ENCODE measurements at places on chromosomes 7 and 10.

GRCh38 chr7:150972023-150972468, 6.1 kb downstream of the KCNH2 start:
- DNase-seq = no peak

DNA sequence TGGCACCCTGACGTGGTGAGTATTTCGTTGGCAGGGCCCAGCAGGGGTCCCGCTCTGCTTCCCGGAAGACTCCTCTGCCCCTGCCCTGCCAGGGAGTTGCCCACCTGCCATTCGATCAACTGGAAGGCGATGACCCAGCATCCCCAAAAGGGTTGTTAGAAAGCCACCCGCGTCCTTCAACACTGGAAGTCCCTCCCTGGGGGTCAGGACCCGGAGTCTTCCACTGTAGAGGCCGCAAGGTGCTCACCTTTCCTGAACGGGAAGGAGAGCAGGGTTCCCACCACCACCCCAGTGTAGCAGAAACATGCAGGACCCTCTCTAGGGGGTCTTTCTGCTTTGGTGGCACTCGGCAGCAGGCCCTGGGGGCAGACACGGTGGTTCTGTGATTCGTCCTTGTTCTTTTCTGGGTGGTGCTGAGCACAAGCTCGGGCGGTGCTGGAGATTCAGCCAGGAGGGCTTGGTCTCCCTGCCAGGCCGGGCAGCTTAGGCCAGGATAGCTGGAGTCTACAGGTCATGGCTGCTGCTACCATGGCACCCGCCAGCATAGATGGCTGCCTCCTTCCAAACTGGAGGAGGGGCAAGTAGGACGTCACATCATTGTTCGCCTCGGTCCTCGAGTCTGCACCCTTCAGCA, 19.6 kb upstream of the DPYSL4 start:
- DNase-seq = no peak

GRCh38 chr7:105521027-105521716, 899 bp downstream of the PUS7 start:
- DNase-seq = peak; percentile 59

GRCh38 chr10:79346388-79347225, 662 bp upstream of the PPIF start:
- DNase-seq = no peak

DNA sequence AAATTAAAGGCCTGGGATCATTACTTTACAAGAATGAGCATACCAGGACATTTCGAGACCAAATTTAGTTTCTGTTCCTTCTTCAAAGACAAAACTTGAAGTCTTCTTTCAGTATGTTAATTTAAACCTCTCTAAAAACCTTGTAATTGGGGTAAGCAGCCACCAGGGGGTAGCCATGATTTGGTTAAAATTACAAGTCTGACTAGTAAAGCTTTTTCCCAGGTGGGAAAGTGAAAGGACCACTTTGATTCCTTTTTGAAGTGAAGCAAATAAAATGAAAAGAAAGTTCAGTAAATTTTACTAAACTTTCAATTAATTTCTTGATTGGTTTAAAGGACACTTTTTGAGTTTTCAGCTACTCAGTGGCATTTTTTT, 294.3 kb downstream of the BBS9 start:
- DNase-seq = no peak

DNA sequence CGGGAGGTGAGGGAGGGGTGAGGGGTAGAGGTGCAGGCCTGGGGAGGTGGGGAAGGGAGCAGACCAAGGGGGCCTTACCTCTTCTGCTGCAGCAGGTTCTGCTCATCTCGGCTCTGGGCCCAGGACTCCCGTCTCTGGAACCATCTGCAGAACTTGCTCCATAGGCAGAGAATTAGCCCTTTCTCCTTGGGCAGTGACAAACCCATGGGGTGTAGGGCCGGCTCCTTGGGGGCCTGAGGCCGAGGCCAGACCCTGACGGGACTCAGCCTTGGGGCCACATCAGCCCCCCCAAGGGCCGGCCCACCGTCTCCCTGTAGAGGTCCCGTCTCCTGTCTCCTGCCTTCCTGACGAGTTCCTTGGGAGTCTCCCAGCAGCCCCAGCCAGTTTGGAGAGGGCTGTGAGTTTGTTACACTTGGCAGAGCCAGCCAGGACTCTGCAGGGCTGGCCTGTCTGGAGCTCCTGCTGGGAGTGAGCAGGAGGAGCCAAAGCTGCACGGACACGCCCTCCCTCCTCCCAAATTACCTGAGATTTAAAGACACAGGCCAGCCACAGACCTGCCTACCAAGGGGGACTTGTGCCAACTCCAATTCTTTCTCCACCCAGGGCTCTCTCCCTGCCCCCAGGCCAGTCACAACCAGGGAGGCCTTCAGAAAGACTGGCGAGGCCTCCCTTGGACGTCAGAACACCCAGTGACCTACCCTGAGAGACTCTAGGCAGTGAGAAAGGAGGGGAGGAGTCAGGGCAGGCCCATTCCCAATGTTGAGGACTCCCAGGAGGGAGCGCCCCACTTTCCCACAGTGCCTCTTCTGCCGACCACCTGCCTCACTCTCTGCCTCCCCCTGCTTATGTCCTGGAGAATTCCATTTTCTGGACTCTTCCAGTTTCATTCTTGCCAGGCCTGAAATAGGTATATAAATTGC, at the start of gene TRPV6:
TSS of gene TRPV6 (minus strand) at position 435 of the 920 bp plus-strand sequence.
- DNase-seq = no peak
